ENCODE measurements at places on chromosomes 12 and 14. TPM values are rescaled to one million over a fixed set of nuclear protein-coding genes. Genes with fewer than 3 reads are reported as not detected.

The MMP14 gene
- 445 TPM for total RNA-seq

The PELI2 gene
- 7.6 TPM for total RNA-seq

The DPPA3 gene
- not detected for total RNA-seq

The MCRS1 gene
- total RNA-seq, result 42.9 TPM

The GNB3 gene
- 2.0 TPM for total RNA-seq

The KRT77 gene
- not detected for total RNA-seq

The AQP5 gene
- total RNA-seq, result 0.52 TPM

The NDRG2 gene
- 1.0 TPM for total RNA-seq

The MSRB3 gene
- 91.8 TPM for total RNA-seq

The CMKLR1 gene
- total RNA-seq, result 5.4 TPM

The CPNE6 gene
- not detected for total RNA-seq

The RNASE3 gene
- not detected for total RNA-seq

The CFAP251 gene
- 7.9 TPM for total RNA-seq

The ACOT6 gene
- total RNA-seq, result not detected

The FGD4 gene
- total RNA-seq, result 28.5 TPM

The REM2 gene
- 0.13 TPM for total RNA-seq

Measured in smooth muscle cell of the pulmonary artery (primary cell).